ENCODE measurements at places on chromosomes 3 and 15.

GRCh38 chr15:69722924-69723323 is 270.3 kb downstream of the RPLP1 start:
- DNase-seq = no peak

GRCh38 chr3:186413615-186414415 is 51.8 kb upstream of the DGKG start:
- DNase-seq = no peak

DNA sequence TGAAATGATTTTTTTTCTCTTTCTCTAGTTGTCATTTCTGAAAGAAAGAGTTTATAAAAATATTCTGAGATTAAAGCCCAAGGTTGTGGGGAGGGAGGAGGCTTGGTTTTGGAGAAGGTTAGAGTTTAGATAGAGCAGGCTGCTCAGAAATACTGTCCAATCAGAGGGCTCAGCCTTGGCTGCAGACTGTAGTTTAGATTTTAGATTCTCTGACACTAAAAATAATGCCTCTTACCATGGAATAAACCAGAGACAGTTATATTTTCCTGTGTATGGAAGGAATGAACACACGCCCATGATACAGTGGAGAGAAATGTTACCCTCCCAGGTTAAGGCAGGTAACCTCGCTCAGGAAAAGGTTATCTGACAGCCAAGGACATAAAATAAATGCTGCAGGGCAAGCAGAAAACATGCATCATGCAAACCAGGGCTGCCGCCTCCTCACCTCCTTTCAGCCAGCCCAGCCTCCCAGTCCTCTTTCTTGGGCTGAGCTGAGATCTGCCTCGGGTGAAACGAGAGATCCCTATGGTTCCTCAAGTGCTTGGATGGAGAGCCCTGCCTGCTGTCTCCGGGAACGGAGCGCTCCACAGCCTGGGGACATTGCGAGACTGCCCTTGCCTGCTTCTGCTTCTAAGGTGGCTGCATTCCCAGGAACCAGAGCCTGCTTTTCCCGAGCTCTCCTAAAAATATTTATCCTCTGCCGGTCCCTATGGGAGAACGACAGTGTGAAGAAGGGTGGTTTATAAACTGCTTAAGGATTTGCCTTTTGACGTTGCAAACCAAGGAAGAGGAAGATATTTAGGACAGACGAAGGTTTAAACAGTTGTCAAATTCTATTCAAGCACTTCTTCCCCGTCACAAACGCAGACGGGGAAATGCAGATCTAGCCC is 848 bp downstream of the NCEH1 start:
- peak; percentile 7 for DNase-seq

- DNase-seq = no peak
Measured at GRCh38 chr15:70029297-70029701, 68.4 kb downstream of the TLE3 start.

DNA sequence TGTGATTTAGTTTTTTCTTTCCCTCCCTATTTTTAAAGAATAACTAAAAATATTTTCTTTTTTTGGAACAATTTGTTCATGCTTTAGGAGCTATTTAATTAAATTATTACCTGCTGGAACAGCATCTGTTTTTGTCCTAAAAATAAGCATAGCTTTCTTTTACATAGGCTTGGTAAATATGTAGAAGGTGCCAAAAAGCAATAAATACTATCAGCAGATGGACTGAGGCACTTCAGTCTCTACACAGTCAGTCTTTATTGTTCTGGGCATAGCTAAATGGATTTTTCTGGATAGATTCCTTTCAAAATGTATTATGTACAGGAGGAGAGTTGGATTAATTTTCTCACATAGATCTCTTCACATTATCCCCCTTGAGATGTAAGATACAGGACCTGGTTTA is 223.5 kb downstream of the NAALADL2 start:
- no peak for DNase-seq

DNA sequence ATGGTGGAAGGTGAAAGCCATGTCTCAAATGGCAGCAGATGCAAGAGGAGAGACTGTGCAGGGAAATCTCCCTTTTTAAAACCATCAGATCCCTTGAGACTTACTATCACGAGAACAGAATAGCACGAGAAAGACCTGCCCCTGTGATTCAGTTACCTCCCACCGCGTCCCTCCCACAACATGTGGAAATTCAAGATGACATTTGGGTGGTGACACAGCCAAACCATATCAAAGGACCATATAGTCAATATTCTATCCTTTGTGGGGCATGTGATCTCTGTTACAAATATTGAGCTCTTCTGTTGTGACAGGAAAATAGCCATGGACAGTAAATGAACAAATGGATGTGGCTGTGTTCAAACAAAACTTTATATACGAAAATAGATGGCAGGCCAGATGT is 77.2 kb upstream of the ACKR4 start:
- no peak for DNase-seq

- DNase-seq = no peak
Measured at GRCh38 chr3:129058441-129059200, 2.0 kb upstream of the GP9 start.

GRCh38 chr15:41849861-41850260 is 11.2 kb downstream of the PLA2G4B start:
- DNase-seq = no peak

DNA sequence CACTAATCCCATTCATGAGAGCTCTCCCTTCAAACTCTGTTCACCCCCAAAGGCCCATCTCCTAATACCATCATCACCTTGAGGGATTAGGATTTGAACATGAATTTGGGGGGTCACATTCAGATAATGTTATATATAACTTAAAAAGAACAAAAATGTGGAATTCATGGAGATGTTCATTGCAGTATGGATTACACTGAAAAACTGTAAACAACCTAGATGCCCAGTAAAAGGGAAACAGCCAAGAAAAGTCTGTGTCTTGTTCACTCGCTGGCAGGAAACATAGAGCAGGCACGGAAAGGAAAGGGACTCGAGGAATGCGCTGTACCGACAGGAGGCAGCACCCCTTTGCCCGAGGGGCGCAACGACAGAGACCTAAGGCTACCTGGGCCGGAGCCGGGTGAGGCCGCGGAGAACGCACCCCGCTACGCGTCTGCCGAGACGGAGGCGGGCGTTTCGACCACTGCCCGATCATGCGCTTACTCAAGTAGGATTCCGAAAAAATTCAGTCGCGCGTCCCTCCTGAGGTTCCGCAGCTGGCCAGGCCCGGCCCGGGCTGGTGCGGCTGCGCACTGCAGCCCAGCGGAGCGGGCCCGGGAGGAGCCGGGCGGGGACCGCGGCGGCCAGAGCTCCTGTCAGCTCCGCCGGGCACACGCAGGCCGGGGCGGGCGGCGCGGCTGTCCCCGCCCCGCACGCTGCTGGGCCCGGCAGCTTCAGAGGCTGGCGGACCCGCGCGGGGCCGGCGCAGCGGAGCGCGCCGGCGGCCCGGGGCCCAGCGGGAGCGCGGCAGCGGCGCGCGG is 862 bp upstream of the MAN2A2 start:
- peak; percentile 74 for DNase-seq

- DNase-seq = no peak
Measured at GRCh38 chr15:60766391-60767128, 287.6 kb upstream of the ICE2 start.

DNA sequence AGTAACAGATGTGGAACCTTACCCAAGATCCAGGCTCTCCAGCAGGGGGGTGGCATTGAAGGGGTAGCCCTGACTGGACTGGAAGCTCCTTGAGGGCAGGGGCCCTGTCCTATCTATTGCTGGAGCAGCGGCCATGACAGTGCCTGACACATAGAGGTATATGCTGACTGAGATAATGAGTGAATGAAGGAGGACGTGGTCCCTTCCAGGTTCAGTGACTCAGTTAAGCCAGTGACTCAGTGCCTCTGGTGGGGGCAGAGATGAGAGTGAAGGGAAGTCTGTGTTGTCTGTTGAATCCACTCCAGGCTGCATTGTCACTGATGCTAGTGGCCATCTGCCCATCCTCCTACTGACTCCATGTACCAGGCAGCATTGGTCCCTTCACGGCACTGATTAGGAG is 13.0 kb upstream of the CTXND1 start:
- DNase-seq = no peak

GRCh38 chr3:98644168-98644567 is 50.8 kb upstream of the CPOX start:
- no peak for DNase-seq

DNA sequence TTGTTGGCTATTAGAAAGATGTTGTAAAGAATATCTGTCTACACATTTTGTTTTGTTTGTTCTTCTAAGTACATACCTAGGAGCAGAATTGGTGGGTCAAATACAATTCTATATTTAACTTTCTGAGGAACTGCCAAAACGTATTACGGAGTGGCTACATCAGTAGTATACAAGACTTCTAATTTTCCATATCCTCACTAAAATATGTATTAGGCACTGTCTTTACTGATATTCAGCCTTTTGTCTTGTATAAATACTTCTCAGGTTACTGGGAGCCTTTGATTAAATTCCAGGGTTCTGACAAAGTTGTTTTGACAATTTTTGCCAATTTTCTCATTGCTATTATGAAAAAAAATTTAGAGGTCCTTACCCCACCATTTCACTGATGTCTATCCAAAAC is 146.7 kb downstream of the NR2E3 start:
- no peak for DNase-seq

- DNase-seq = no peak
Measured at GRCh38 chr3:135755330-135756105, 210.0 kb upstream of the PPP2R3A start.

DNA sequence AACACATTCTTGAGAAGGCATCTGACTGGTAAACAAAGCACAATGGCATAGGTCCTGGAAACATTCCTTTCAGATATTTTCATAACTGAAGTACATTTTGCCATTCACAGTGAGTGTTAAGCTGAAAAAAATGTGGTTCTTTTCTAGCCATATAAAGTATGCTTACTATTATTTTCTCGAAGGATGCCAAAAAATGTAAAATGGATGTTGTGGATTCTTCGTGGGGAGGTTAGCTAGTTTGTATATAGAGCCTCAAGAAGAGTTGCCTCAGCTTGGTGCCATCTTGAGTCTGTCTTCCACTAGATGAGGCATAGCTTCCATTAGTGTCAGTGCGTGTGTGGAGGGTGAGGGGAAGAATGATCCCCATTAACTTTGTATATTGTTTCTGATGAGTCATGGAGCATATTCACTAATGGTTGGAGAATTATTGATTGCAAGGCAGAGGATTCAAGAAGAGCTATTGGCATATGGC is 4.1 kb downstream of the MBNL1 start:
- DNase-seq = no peak

GRCh38 chr3:170910542-170910941 is 2.1 kb upstream of the EIF5A2 start:
- no peak for DNase-seq

DNA sequence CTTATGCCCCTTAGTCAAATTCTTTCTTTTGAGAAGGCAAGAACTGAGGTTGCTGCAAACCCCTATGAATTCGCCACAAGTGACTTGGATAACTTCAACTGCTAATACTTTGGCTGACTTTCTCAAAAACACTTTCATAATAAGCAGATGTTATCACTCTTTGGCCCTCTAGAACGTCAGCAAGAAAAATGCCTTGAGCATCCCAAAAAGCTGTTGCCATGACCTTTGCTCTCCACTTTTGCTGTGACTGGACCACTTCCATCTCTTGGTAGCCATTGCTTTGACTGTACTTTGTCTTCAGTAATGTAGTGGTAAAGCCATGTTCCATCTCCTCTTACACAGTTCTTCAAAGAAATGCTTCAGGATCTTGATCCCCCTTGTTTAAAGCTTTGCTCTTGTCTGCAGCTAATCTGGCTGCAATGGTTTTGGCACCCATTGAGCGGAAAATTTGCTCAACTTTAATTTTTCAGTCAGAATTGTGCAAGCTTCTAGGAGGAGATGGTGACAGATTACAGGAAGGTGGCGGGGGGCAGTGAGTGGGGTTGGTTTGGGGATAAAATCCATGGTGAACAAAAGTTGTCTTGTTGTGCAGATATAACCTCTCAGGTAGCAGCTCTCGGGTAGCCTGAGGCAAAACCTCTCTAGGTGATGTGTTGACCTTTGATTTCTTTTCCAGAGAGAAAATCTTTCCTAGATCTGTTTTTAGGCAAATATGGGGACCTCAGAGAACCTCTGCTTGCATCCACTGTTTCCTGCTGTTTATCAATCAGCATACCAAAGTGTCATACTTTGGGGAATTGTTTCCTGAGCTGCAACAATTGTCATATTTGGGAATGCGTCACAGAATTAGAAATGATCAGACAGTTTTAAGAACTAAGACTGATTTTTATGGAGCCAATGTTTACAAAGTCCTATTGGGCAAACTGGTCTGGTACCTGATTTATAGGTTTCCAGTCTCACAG is 83.6 kb downstream of the CCR1 start:
- peak; percentile 5 for DNase-seq

DNA sequence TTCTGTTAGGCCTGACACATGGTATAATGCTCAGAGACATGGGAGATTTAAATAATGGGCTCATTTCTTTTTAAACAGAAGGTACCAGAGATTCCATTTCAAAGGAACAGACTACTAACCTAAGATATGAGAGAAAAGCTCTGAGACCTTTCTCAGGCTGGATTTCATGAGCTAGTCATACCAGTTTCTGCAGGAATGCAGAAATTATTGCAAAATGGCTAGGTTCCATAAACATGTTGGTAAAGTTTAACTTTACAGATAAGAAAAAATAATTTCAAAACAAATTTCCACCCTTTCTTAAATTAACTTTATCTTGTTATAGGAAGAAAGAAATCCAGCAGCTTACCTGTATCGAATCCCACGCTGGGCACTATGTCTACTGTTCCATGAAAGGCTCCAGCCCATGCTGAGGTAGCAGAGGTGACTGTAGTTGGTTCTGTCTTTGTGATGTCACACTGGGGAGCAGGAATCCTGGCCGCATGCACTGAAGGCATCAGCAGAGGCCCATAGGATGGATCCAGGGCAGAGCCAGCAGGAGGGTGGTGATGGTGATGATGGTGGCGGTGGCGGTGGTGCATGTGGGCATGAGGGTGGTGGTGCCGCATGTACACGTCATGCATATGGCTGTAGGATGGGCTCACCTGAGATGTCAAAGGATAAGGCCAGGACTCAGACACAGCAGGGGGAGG is 22.6 kb downstream of the VGLL3 start:
- DNase-seq = no peak

DNA sequence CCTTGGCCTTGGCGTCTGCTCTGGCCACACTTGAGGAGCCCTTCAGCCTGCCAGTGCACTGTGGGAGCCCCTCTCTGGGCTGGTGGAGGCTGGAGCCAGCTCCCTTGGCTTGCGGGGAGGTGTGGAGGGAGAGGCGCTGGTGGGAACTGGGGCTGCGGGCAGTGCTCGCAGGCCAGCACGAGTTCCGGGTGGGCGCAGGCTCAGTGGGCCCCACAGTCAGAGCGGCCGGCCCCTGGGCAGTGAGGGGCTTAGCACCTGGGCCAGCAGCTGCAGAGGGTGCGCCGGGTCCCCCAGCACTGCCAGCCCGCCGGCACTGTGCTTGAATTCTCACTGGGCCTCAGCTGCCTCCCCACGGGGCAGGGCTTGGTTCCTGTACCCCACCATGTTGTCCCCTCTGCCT is 68.7 kb upstream of the KCNAB1 start:
- no peak for DNase-seq
